ENCODE measurements at places on chromosomes 7 and 10.

GRCh38 chr7:74175340-74175739 lies 1.2 kb downstream of the EIF4H start:
- no peak for DNase-seq

- no peak for DNase-seq
These were observed 3.4 kb upstream of the NRG3 start for GRCh38 chr10:81871558-81871957.

- no peak for DNase-seq
These were observed 15.0 kb upstream of the NPS start for GRCh38 chr10:127534074-127534473.

DNA sequence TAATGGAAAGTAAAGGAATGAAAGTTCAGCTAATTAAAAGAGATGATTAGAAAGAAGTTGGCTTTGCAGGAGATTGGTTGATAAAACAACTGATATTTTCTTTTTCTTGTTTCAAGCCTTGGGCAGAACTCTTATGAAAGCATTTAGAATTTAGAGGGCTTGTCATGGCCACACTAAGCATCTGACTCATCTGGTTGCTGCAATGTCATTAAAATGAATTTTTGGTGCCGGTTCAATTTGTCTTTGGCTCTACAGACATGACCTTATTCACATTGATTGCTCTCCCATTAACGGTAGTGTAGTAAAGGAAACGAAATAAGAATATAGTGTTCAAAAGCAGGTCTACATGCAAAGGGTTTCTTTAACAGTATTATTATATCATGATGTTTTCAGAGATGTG lies 1012.4 kb upstream of the C7orf33 start:
- DNase-seq: no peak

DNA sequence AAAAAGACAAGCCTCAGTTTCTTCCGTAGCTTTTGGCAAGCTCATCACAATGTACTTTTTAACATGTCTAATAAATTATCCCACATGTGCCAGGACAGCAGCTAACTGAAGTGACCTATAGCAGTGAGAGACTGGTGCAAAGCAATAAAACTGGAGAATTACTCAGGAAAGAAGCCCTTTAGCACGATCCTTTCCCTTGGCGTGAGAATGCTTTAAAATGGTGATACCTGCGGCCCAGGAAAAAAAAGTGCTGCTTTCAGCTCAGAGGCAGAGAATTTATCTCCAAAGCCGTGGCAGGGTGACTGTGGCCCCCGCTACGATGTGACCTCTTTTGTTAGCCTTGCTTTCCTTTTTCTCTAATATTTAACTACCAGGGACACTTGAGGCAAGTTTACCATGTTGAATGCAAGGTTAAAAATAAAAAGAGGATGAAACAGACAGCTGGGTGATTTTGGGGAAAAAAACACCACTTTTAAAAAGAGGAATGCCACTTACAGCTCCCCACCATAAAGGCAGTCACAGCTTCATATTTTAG lies 184.0 kb downstream of the FANK1 start:
- DNase-seq: no peak

DNA sequence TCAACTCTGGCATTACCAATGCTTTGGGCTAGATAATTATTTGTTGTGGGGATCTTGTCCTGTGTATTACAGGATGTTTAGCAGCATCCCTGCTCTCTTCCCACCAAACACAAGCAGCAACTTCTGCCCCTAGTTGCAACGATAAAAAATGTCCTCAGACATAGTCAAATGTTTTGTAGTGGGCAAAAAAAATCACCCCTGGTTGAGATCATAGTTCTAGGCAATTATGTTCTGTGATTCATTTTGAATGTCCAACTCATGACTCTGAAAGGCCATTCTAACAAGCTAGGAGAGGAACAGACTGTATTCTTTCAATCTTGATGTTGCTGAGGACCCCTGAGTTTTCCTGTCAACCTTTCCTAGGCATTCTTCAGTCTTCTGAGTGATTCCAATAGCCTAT lies 79.5 kb downstream of the RTKN2 start:
- DNase-seq: no peak

- DNase-seq: no peak
These were observed 185.8 kb upstream of the GPR26 start for GRCh38 chr10:123480344-123480743.

- DNase-seq: no peak
These were observed 329.9 kb downstream of the PTPRN2 start for GRCh38 chr7:158257516-158258410.

DNA sequence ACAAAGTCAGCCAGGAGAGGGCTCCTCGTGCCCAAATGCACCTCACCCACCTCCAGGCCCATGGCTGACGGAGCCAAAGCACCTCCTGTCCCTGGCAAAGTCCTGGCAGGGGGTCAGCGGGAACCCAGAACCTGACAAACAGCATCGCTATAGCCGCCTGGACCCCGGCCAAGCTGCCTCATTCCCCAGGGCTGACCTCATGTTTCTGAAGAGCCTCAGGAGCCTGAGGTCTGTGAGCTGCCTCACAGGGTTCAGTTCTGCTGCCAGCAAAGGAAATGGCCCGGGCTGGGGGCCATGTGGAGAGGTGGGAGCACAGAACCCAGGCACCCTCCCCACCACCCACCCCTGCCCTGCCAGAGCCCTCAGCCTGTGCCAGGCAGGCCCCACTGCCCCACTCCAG lies 4.2 kb upstream of the NANOS1 start:
- no peak for DNase-seq

- no peak for DNase-seq
These were observed 1231.6 kb upstream of the CELF2 start for GRCh38 chr10:9786101-9786500.

DNA sequence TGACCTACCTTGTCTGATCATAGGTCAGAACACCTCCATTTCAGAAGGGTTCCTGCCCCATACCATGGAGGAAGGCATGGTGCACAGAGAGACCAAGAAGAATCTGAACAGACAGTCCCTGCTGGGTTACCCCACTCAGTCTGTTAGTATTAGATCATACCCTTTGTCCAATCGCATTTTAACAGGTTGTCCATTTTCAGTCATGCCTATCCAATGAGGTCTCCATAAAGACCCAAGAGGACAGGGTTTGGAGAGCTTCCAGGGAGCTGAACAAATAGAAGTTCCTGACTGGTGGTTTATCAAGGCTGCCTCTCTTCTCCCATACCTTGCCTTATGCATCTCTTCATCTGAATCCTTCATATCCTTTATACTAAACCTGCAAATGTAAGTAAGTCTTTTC lies 21.2 kb upstream of the SLC16A12 start:
- DNase-seq: no peak

DNA sequence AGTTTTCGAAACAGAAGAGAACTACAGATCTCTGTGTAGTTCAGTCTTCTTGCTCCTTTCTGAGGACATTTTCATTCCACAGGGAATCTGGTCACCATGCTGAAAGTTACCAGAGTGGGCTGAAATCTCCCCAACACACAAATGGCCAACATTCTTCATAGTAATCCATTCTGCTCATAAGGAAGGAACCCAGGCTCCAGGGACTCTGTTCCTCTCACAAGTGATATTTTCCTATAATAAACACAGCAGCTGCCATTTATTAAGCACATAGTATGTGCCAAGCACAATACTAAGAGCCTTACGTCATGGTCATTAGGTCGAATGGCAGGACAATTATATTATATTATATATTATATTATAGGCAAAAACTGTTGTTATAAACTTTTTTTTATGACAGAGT lies 109.8 kb downstream of the RAB11FIP2 start:
- no peak for DNase-seq

DNA sequence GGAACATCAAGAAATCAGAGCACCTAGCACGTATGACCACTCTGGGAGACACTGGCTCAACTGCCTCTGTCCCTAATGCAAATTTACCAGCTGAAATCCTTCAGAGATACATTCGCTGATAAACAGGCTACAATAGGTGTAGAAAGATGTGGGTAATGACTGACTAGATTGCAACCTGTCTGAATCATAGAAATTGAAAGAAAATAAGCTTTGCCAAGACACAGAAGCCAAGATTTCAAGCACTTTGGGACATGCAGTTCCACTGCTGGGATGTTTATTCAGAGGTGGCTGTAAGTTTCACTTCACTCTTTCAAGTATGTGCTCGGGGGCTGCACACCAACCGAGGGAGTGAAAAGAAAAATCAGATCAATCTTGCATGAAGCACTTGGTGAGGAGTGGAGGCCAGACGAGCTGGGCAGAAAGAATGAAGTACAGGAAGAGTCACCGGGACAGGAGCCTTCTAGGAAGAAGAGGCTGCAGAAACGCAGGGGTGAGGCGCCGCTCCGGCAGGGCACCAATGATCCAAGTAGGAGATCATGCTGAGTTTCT lies 276.7 kb downstream of the PARD3 start:
- DNase-seq: no peak

DNA sequence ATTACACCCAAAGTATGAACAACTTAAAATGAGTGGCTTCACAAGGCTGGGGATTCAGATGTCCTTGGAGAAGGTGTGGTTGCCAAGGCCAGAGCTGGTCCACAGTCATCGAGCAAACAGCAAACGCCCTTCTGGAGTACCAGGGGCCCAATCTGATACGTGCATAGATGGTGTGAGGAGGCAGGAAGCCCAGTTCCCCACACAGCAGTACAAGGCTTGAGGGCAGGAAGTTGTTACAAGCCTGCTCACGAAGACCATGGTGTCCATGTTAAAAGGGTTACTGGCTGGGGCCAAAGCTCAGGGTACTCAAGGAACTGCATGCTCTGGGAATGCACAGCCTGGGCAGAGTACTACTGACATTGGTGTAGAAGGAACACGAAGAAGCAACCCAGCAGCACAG lies 4.6 kb upstream of the ANKRD26 start:
- no peak for DNase-seq

DNA sequence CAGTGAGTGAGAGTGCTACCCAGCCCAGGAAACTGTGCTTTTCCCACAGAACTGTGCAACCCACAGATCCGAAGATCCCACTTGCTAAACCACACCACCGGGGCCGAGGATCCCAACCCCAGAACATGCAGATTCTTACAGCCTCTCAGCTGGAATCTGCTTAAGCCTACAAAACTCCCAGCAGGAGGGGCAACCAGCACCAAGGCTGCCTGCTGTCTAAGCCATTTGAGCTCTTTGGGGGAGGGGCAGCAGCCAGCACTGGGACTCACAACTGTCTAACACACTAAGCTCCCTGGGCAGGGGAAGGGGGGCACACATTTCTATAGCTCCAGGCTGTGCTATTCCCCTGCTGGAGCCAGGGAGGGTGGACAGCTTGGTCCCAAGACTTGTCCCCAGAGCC lies 529.9 kb downstream of the XPNPEP1 start:
- DNase-seq: no peak

DNA sequence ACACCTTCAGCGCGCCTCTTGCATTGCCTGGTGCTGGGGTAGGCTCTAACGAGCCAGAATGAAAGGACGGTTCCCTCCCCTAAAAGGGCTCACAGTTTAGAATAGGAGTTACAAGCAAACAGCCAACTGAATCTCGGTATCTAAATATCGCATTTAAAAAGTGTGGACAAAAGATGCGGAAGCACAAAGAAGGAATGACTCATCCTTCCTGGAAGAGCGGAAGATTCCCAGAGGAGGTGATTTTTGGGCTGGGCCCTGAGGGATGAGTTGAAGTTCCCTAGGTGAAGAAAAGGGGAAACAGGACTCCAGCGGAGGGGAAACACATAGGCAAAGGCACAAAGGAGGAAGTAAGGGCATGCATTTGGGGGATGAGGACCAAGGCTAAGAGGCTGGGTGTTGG lies 29.9 kb downstream of the SRRM3 start:
- DNase-seq: no peak

Measured in stimulated activated CD4-positive, alpha-beta T cell treated with anti-CD3 and anti-CD28 coated beads, Interleukin-4, amount 100 ng/mL, for 1 hour (primary cell).